IPS DF 6.9 (cell line): ENCODE measurements at places on chromosomes 1 and 21.

- no peaks in the 10 kb centered on the region for H3K27me3 ChIP-seq
- DNase-seq = no peak
- no peak overlapping the region for H3K4me3 ChIP-seq
- H3K27ac ChIP-seq = no peak overlapping the region
- no peaks in the 10 kb centered on the region for H3K36me3 ChIP-seq
Observed at GRCh38 chr1:54027848-54028247, 9.9 kb upstream of the LDLRAD1 start.

- no peak overlapping the region for H3K27ac ChIP-seq
- H3K36me3 ChIP-seq = no peaks in the 10 kb centered on the region
- no peaks in the 10 kb centered on the region for H3K27me3 ChIP-seq
- H3K4me1 ChIP-seq = no peaks in the 10 kb centered on the region
Observed at GRCh38 chr1:30511106-30511505, 212.3 kb downstream of the MATN1 start.

DNA sequence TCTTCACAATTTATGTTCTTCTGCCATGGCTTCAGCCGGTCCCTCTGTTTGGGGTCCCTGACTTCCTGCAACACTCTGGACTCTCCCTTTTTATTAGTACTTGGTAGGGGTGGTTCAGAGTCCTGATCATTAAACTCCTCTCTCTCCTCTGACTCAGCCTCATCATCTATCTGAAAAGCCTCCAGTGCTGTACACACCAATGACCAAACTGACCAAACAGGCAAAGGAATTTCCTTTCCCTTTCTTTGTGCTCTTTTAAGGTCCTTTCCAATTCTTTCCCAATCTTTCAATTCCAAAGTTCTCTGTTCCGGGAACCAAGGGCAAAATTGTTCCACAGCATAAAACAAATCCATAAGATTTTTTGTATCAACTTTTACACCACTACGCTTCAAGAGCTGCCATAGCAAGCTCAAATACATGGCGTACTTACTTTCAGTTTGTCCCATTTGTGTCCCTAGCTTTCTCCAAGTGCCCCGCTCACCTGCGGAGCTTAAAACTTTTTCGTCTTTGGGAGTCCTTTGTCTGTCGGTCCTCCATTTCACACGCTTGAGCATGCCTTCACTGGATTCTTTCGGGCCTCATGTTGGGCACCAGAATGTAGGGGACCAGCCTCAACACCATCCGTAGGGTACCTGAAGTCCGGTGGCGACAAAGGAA, 9.6 kb downstream of the DAP3 start:
- DNase-seq = no peak
- no peaks in the 10 kb centered on the region for H3K36me3 ChIP-seq

DNA sequence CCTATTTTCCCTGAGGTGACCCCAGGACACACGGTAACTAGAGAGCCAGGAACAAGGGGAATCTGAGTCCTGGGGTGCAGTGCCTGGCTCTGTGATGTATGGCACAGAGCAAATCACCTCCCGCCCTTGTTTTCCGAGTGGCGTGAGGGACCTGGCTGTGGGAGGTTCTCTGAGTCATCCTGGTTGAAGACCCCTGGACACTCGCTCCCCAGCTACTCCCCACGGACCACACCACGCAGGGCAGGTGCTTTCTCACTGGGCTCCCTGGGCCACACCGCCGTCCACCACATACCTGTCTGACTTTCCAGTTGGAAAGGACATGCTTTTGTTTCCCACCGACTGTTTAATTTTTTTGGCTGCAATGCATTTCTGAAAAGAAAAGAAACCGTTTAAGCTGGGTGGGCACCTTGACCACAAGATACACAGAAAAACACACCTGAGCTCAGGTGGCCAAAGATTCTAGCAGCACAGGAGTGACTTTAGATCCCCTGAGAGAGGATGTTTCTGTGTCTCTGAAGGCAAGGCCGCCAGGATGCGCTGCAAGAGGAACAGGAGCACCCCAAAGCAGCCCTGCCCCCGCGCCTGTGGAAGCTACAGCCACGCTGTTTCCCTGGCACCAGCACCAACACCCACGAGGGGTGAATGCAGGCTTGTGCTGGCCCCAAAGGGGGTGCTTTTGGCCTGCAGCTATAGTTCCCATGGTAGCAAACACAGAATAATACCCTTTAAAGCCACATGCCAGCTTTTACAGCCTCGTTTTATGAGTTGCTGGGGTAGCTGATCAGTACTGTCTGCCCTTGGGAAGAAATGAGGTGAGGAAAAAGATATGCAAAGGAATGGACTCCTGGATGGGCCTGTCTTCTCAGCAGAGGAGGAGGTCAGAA, 8.1 kb upstream of the SRM start:
- no peak overlapping the region for H3K4me3 ChIP-seq
- DNase-seq = no peak
- H3K36me3 ChIP-seq = peaks cover 45% of the 10 kb centered on the region
- H3K27me3 ChIP-seq = no peaks in the 10 kb centered on the region

DNA sequence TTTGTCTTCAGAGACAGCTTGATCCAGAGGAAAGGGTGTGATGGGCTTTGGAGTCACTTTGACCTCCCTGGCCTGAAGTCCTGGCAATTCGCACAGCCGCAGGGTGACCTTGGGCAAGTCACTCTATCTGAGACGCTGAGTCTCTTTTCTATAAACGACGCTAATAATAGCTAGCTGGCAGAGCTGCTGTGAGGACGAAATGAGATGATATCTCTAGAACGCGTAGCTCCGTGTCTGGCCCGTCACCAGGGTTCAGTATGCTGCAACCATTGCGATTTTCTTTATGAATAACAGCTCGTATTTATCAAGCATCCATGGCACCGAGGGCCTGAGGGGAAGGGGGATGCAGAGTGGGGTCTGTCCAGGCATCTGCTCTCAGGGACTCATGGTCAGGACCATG, 58.7 kb downstream of the IGSF21 start:
- H3K27ac ChIP-seq = no peak overlapping the region
- no peaks in the 10 kb centered on the region for H3K27me3 ChIP-seq
- H3K36me3 ChIP-seq = no peaks in the 10 kb centered on the region
- no peak for DNase-seq
- H3K4me3 ChIP-seq = no peak overlapping the region

DNA sequence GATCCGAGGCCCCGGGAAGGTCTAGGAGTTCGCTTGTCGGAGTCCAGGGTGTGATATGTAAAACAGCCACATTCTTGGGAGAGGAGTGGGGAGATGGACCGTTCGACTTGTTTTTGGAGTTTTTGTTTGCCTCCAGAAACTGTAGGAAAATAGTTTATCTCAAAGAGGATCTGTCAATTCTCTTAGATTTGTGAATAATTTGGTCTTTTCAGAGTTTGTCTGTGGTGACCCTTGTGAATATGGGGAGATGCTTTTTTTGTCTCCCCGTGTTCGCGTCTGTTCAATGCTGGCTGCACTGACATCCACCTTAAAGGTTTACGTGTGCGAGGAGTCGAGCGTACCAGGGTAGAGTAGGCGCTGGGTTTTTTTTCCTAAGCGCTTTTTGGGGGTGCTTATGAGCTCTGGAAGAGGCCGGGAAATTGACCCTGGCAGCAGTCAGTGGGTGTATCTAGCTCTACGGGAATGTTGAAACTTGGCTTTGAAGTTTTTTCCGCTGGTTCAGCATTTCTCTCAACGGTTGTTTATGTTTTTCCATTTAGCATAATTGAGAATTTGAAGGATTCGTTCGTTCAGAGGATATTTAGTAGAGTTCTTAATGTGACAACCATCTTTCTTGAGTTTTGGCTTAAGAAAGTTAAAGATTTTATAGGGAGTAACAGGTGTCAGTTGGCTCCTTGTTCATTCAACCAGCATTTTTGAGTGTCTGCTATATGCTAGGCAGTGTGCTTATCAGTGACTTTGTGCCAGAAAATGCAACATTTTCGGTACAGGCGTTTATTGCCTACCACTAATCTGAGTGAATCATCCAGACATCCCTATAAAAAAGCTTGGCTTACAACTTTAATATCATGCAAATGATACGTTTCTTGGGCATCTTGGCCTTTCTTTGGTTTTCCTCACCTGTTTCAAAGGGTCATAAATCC, 1.2 kb downstream of the SZRD1 start:
- no peaks in the 10 kb centered on the region for H3K27me3 ChIP-seq
- no peaks in the 10 kb centered on the region for H3K36me3 ChIP-seq
- DNase-seq = no peak
- no peak overlapping the region for H3K27ac ChIP-seq
